Heart right ventricle (tissue), 16 donors: ENCODE measurements at places on chromosomes 6 and 20.
A peak's percentile ranks its signal among the peaks of the same experiment; 100 is the strongest.

GRCh38 chr6:156916130-156916801 is 139.1 kb downstream of the ARID1B start:
- no peak for DNase-seq

- no peak for DNase-seq
Measured at GRCh38 chr6:108337721-108338120, 42.9 kb downstream of the AFG1L start.

- DNase-seq, result no peak
Measured at GRCh38 chr20:50245498-50246366, 55.1 kb downstream of the CEBPB start.

DNA sequence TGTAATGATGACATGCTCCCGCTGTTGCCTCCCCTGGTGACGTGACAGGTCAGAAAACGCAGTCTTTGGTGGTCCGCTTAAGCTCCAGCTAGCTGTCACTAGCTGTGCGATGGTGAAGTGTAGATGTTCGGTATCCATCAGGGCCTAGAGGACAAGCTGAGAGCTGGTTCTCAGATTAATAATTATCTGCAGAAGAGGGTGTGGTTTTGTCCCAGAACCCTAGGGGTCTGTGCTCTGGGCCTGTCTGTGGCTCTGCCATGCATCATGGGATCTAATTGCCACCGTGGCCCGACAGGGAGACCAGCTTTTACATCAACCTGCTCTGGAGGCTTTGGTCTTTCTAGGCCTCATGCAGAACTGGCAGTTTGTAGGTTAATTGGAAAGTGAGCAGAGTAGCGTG is 34.1 kb downstream of the ERMARD start:
- DNase-seq, result no peak

DNA sequence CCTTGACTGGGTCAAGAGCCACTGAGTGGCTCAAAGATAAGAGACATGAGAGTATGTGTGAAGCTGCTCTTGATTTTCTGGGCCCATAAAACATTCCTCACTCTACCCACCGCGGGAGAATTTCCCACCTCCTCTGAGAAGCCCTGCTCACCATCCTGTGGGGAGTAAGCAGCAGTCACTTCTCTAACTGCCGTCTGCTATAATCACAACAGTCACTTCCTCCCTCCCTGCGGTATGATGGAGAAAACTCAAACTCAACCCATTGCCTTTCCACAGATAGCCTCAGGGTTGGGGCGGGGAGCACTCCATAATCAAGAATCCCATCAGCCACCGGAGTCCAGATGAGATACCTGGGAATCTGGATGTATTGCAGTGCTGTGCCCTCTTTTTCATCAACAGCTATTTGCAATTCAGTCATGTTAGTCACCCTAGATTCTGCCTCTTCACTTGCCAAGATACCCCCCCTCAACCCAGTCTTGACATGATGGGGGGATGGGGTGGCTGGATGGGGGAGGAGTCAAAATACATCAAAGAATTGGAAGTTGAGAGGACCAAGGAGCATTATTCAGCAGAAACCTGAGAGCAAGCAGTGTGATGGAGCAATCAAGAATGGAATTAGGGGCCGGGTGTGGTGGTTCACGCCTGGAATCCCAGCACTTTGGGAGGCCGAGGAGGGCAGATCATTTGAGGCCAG is 5.1 kb downstream of the MOCS1 start:
- DNase-seq, result no peak

DNA sequence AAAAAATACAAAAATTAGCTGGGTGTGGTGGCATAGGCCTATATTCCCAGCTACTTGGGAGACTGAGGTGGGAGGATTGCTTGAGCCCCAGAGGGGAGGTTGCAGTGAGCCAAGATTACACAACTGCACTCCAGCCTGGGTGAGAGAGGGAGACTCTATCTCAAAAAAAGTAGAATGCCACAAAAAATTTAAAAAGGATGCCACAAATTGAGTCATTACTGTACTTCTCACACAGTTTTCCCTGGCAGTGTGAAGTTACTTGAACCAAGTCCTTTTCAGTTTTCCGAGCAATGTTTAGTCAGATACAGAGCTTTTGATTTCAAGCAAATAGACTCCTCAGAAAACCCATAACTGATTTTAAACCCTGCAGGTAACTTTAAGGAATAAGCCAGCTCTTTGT is 53.3 kb downstream of the TNFRSF21 start:
- DNase-seq, result no peak

- DNase-seq, result no peak
Measured at GRCh38 chr6:104527761-104528415, 331.8 kb downstream of the HACE1 start.

GRCh38 chr6:20572940-20573339 is 38.7 kb downstream of the CDKAL1 start:
- no peak for DNase-seq

- DNase-seq, result no peak
Measured at GRCh38 chr6:35787266-35788218, 6.7 kb downstream of the CLPSL1 start.

- DNase-seq, result peak; percentile 55
Measured at GRCh38 chr20:54103067-54103761, 32.8 kb upstream of the BCAS1 start.

- peak; percentile 47 for DNase-seq
Measured at GRCh38 chr6:159169193-159169555, at the start of gene FNDC1. Gene FNDC1 (plus strand): TSS chr6:159169400. CDS start chr6:159169597, 197 bp downstream.

DNA sequence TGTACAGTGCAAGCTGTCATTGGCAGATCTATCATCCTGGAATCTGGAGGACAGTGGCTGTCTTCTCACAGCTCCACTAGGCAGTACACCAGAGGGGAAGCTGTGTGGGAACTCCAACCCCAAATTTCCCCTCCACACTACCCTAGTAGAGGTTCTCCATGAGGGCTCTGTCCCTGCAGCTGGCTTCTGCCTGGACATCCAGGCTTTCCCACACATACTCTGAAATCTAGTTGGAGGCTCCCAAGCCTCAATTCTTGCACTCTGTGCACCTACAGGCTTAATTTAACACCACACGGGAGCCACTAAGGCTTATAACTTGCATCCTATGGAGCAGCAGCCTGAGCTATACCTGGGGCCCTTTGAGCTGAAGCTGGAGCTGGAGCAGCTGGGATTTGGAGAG is 43.0 kb upstream of the TRIM39 start:
- no peak for DNase-seq

GRCh38 chr6:144344646-144345045 is 59.5 kb downstream of the UTRN start:
- no peak for DNase-seq

DNA sequence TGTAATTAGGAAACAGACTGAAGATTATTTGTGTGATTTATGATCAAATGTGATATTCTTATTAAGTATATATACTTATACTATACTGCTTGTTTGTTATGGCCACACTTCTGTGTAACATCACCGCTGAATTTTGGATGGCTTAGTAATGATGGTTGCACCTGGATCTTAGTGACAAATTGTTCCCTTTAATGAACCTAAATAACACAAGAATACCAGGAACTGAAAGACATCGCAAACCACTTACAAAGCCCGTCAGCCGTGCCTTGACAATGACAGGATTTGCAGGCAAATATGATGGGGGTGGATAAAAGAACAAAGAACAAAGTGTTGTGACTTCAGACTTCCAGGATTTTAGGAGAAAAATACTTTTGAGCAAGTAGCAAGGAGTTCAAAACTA is 67.1 kb downstream of the LAMP5 start:
- no peak for DNase-seq

DNA sequence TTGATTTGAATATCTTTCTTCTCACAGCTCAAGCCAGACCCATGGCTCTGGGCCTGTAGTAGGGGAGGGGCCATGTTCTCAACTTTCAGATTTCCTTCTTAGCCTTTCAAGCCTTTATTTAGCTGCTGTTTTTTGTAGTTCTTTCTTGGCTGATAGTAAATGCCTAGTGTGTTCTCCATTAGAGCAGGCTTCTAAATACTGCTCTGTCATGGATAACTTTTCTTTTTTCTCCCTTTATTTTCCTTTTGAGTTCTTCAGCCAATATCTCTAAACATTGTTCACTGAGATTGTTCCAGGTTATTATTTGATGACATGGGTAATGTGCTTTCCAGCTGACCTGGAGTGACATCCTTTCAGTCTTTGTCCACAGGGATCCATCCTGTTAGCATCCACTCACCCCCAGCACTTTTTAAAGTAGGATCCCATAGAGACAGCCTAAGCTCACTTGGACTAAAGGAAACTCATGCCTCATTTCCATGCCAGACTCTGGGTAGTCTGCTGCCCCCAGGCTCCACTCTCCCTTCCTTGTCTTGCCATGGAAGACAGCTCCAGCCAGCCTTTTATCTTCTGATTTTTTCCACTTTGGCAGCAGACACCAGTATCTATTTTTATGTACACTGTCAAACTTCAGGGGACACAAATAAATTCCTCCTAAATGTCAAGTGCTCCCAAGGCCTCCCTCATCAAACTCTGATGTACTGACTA is 645.6 kb downstream of the RNF144B start:
- peak; percentile 6 for DNase-seq

DNA sequence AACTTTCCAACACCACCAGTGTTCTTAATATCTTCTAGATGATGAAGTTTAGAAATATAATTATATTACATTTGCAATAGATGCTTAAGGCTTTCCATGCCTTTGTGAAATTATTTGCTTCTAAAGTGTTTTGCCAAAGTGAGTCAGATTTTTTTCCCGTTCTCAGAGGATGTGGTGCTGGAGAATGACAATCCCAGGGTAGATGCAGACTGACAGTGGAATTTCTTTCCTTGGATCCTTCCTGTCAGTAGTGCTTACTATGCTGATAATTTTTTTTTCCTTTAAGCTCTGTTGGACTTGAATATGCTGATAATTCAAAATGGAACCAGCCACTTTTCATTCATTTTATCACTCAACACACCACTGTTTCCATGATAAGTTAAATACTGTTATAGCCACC is 59.9 kb upstream of the SOX4 start:
- no peak for DNase-seq

DNA sequence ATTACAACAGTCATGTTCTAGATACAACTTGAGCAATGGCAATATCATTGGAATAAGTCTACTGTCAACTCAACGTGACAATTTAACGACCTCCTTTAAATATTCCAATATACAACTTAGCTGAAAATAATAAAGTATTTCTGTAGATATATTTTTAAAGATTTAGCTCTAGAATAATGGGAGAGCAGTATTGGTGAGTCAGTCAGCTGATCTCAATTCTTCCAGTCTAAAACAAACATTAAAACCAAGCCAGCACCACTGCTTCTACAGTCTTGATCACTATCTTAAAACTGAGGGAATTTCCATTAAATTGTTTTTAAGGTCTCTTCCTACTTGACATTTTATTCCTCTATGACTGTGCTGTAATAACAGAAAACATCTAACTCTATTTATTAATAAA is 38.2 kb downstream of the NOL7 start:
- no peak for DNase-seq

GRCh38 chr20:45124365-45124764 is at the start of gene WFDC12:
Gene WFDC12 (minus strand): TSS chr20:45124465. CDS start chr20:45124447, 18 bp downstream.
- no peak for DNase-seq

DNA sequence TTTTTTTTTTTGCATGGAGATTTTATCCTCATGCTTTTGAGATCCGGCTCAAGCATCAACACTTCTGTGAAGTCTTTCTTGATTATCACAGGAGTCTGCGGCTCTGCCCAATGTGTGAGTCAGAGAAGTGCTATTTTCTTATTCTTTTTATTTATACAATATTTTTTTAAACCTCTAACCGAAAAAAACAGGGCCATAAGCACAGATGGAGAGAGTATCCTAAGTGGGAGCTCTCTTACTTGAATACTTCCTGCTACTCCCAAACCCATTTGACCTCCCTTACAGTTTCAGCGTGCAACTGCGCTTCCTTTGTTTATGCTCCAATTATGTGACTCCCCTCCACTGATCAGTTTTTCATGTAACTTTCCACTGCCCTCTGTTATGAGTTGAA is 8.7 kb upstream of the ATXN1 start:
- no peak for DNase-seq

DNA sequence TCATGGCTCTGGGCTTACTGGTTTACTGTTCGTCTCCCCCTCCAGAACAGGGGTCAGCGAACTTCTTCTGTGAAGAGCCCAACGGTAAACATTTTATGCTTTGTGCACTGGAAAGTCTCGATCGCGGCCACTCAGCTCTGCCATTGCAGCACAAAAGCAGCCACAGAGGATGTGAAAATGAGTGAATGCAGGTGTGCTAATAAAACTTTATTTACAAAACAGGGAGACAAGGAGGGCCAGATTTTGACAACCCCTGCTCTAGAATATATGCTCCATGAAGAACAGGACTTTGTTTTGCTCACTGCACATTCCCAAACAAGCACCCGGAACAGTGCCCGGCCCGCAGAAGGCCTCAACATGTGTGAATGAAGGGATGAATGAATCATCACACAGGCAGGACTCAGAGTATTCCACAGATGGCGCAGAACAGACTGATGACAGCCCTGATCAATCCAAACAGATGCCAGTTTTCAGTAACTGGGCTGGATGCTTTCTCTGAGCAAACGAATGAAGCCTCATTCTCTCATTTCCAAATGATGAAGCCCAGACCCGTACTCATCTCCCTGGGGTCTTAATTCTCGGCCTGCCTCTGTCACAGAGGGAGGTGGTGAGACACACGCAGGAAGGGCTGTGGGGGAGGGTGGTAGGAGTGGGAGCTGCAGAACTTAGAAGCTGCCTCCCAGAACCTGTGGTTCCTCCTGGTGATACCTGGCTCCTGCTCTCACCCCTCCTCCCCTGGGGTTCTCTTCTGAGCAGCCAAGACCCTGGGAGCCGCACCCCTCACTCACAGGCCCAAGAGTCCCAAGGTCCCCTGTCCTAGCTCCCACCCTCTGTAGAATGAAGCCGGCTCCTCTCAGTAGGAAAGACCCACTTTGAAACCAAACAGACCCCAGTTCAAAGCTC is 196.4 kb downstream of the PREX1 start:
- no peak for DNase-seq

GRCh38 chr6:170290296-170291128 is at the start of gene DLL1:
Gene DLL1 (minus strand): TSS chr6:170291078. CDS start chr6:170290139, 939 bp downstream.
- peak; percentile 76 for DNase-seq

DNA sequence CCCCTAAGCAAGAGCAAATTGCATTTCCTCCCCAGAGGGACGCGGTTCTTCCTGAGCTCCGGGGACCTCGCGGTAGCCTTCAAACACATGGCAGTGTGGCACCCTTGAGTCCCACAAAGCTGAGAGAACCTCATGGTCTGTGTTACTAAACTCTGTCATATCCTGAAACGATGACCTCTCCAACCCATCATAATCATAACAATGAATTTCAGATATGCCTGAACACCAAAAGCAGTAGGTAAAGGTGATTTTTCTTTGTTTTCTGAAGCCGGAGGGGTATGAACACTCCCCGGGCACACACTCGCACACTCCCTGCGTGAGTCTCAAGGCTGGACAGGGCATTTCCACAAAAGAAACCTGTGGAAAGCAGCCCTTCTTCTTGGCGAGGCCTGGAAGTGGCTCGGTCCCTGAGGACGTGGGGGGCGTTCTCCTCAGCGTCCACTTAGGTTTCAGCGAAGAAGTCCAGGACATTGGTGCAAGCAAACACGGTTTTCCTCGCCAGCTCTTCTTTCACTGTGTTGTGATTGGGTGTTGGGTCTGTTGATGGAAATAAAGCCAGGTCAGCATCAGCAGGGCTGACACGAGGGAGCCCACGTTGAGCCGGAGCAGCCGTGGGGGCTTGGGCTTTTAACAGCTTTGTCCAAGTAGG is 183.4 kb downstream of the ERMARD start:
- no peak for DNase-seq
